ENCODE measurements at places on chromosomes 3 and 15.

- peak; percentile 79 for DNase-seq
- H3K36me3 ChIP-seq, result no peaks in the 10 kb centered on the region
- H3K27me3 ChIP-seq, result no peaks in the 10 kb centered on the region
Observed at GRCh38 chr3:40309925-40310695, 603 bp downstream of the EIF1B start.

DNA sequence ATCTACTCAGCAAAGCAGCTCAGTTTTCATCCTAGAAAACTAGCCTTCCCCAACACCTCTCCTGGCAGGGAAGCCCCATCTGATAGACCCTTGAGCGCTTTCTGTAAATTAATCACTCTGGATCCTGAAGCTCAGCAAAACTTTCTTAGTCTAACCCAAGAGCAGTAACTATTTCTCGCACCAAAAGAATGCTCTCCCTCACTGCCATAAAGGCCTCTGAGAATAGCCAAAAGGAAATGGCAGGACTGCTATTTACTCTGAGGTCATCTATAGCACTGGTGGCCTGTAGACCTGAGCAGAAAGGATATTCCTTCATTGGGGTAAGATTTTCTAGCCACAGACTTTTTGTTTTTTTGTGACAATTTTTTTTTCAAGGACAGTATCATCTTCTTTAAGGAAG is 345.8 kb upstream of the ADAMTS9 start:
- H3K4me1 ChIP-seq, result no peaks in the 10 kb centered on the region
- H3K4me3 ChIP-seq, result no peak overlapping the region
- no peak overlapping the region for H3K27ac ChIP-seq

GRCh38 chr3:134369861-134370596 is 4.2 kb downstream of the AMOTL2 start:
- no peaks in the 10 kb centered on the region for H3K27me3 ChIP-seq
- H3K27ac ChIP-seq, result no peak overlapping the region
- no peaks in the 10 kb centered on the region for H3K4me1 ChIP-seq

- DNase-seq, result no peak
- no peak overlapping the region for H3K4me3 ChIP-seq
- no peaks in the 10 kb centered on the region for H3K27me3 ChIP-seq
Observed at GRCh38 chr15:46778876-46779275, 938.4 kb upstream of the SEMA6D start.

- H3K4me3 ChIP-seq, result peak overlapping the region; percentile 53
- no peaks in the 10 kb centered on the region for H3K36me3 ChIP-seq
- no peak for DNase-seq
Observed at GRCh38 chr3:152300029-152300731, 31.5 kb downstream of the MBNL1 start.

DNA sequence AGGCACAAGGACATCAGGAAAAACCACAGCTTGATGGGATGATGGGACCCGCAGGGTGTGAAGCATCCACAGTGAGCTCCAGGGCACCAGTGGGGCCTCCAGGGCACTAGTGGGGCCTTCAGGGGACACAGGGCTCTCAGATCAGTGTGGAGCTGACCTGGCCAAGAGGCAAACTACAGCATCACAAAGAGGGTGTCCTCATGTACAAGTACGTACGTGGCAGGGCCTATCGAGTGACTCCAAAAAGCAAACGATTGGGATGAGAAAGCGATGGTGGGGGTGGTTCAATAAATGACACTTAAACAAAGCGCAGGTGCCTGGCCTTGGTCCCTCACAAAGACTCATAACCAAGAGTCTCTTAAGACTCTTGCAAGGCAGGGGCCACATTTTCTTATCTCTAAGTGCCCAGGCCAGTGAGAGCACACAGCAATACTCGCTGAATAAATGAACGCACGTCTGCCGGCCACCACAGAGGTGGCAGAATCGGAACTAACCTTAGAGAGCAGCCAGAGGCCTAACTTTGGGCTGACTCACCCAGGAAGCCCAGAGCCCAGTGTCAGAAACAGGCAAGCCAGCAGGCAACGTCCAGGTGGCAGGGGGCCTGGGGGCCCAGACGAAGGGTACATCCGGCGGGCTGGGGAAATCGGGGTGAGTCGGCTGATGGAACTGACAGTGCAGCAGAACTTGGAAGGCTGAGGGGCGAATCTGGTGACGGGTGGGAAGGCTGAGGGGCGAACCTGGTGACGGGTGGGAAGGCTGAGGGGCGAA is 8.7 kb downstream of the PCSK6 start:
- no peak overlapping the region for H3K27ac ChIP-seq
- H3K4me3 ChIP-seq, result no peak overlapping the region
- H3K36me3 ChIP-seq, result no peaks in the 10 kb centered on the region
- H3K4me1 ChIP-seq, result no peaks in the 10 kb centered on the region

- H3K27me3 ChIP-seq, result no peaks in the 10 kb centered on the region
- H3K4me3 ChIP-seq, result no peak overlapping the region
- no peaks in the 10 kb centered on the region for H3K36me3 ChIP-seq
- no peak for DNase-seq
Observed at GRCh38 chr3:157868196-157868595, 238.0 kb downstream of the SHOX2 start.

GRCh38 chr3:65081536-65081935 is 393.7 kb upstream of the ADAMTS9 start:
- H3K27ac ChIP-seq, result no peak overlapping the region
- H3K4me1 ChIP-seq, result no peaks in the 10 kb centered on the region
- no peaks in the 10 kb centered on the region for H3K36me3 ChIP-seq
- H3K4me3 ChIP-seq, result no peak overlapping the region
- DNase-seq, result no peak

GRCh38 chr3:186869253-186870100 is 27.0 kb downstream of the ADIPOQ start:
- no peaks in the 10 kb centered on the region for H3K27me3 ChIP-seq
- no peaks in the 10 kb centered on the region for H3K4me1 ChIP-seq
- DNase-seq, result no peak
- no peak overlapping the region for H3K4me3 ChIP-seq
- no peaks in the 10 kb centered on the region for H3K36me3 ChIP-seq

DNA sequence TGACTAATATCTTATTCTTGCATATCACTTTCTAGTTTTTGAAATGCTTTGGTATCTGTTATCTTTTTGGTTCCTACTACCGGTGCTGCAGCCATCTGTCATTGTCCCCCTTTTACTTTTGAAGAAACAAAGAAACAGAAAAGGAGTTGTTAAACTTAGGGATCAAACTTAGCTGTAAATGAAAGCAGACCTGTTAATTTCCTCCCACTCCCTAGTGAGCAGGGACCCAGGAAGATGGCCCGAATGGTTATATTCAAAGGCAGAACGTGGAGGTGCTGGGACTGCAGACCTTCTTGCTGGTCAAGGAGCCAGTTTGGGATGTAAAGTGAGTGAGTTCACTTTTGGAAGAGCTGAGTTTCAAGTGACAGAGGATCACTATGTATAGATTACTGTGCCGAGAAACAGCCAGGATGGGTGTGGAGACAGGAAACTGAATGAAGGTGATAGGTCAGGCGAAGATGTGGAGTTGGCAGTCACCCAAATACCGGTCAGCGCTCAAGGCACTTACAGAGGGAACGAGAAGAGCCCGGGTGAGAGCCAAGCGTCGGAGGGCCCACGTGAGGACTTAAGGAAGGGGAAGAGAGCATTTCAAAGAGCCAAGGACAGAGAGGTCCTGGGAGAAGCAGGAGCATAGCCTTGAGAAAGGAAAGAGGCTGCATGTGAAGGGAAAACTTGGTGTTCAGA is 20.1 kb downstream of the KBTBD8 start:
- no peaks in the 10 kb centered on the region for H3K36me3 ChIP-seq
- H3K27me3 ChIP-seq, result no peaks in the 10 kb centered on the region
- H3K4me3 ChIP-seq, result no peak overlapping the region
- no peak overlapping the region for H3K27ac ChIP-seq
- no peak for DNase-seq

Measured in right lobe of liver (tissue), 6 donors.